ENCODE measurements at places on chromosomes 11 and 22.

DNA sequence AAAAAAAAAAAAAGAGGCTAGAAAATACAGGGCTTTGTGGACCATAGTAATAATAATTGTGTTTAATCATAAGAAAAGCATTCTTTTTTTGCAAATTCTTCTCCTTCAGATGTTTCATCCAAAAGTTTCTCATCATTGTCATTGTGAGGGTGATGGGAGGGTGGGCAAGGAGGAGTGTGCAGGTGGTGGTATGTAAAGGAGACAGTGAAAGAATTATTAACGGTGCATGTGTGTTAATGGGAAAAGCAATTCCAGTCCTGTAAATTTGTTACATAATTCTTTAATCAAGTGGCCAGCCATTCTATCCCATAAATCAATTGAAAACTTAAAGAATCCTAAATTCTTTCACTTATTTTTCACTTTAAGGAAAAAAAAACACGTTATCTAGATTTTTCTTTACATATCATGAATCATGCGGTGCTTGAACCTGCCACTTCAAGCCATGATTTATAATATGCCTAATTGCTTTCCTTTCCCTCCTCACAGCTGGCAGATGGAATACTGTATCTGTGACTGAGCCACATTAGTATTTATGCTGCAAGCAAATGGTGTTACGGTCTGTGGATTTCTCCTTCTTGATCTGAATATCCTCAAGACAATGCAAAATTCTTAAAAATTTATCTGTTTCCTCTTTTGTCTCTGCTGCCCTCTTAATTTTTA is 318.5 kb downstream of the JRKL start:
- DNase-seq = no peak

- peak; percentile 19 for DNase-seq
Measured at GRCh38 chr11:135027461-135027860, 615.4 kb upstream of the B3GAT1 start.

GRCh38 chr11:43697679-43698078 is 17.1 kb downstream of the HSD17B12 start:
- no peak for DNase-seq

DNA sequence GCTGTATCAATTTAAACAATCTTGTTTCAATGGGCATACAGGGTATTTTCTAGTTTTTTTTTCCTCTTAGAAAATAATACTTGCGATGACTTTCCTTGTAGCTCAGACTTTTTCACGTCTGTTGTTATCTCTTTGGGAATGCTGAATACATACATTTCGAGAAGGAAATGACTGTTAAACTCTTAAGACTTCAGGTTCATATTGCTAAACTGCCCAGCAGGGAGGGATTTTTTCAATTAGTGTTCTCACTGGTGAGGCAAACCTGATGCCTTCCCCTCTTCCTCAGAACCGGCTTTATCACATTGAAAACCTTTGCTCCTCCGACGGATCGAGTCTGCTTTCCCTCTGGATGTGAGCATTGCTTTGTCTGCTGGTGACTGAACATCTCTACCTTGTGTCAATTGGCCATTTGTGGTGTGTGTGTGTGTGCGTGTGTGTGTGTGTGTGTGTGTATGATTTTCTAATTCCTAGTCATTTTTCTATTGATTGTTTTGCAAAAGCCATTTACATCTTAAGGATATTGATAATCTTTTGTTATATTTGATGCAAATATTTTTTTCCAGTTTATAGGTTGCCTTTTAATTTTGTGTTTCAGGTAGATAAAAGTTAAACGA is 6.6 kb downstream of the NEAT1 start:
- DNase-seq = no peak

- no peak for DNase-seq
Measured at GRCh38 chr11:73968356-73968966, 14.2 kb downstream of the UCP2 start.

GRCh38 chr11:134837887-134838232 is 425.8 kb upstream of the B3GAT1 start:
- DNase-seq = no peak

- peak; percentile 42 for DNase-seq
Measured at GRCh38 chr11:96279018-96279895, 63.7 kb downstream of the MAML2 start.

DNA sequence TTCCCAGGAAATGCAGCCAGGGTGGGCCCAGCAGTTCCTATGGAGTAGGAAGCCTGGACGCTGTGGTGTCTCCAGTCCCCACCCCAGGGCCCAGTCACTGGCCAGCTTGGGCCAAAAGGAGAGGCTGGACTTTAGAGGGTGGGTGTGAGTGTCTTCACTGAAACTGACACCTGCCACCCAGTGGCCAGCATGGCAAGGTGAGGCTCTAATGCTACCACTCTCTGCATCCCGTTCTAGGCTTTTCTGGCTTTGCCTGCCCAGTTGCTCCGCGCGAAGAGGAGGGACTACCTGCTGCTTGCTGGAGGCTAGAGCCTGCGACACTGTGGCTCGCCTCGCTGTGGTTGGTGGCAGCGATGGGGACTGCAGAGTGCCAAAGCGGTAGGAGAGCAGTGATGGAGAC is 35.4 kb downstream of the C22orf42 start:
- DNase-seq = no peak

DNA sequence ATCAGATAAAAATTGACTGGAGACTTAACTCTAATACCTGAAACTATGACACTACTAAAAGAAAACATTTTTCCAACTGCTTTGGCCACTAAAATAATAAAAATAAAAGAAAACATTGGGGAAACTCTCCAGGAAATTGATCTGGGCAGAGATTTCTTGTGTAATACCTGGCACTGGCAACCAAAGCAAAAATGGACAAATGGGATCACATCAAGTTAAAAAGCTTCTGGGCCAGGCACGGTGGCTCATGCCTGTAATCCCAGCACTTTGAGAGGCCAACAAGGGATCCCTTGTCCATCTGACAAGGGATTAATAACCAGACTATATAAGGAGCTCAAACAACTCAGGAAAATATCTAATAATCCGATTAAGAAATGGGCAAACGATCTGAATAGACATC is 64.6 kb upstream of the RAB1B start:
- DNase-seq = no peak

GRCh38 chr22:31176923-31177322 is 16.9 kb downstream of the RNF185 start:
- no peak for DNase-seq

DNA sequence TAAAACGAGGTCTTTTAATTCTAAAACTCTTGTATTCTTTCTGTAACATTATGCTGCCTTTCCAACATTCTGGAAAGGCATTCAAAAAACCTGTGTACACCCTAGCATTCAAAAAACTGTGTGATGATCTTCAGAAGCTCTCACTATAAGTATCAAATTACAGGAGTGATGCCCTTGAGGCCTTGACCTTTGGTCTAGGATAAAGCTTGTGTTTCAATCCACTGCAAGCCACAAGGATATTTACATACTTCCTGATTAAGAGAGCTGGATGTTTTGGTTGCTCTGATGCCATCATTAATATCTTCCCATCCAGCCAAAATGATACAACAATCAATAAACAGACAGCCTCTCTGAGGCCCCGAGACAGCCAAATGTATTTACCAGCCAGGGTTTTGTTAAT is 11.9 kb downstream of the CLPB start:
- no peak for DNase-seq

DNA sequence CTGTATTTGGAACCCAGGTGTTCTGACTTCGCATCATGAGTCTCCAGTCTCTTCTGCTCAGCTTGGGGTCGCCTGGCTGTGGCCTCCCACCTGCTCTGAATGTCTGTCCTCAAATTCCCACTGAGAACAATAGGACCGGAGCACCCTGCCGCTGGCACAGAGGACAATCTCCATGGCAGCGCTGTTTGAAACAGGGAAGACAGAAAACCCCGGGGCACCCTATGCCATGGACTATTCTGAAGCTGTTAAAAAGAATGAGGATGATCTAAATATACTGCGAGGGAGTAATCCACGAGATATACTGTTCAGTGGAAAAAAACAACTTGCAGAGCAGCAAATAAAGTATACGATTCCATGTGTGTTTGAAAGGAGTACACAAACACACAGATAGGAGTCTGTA is 415.6 kb upstream of the NARS2 start:
- DNase-seq = no peak

DNA sequence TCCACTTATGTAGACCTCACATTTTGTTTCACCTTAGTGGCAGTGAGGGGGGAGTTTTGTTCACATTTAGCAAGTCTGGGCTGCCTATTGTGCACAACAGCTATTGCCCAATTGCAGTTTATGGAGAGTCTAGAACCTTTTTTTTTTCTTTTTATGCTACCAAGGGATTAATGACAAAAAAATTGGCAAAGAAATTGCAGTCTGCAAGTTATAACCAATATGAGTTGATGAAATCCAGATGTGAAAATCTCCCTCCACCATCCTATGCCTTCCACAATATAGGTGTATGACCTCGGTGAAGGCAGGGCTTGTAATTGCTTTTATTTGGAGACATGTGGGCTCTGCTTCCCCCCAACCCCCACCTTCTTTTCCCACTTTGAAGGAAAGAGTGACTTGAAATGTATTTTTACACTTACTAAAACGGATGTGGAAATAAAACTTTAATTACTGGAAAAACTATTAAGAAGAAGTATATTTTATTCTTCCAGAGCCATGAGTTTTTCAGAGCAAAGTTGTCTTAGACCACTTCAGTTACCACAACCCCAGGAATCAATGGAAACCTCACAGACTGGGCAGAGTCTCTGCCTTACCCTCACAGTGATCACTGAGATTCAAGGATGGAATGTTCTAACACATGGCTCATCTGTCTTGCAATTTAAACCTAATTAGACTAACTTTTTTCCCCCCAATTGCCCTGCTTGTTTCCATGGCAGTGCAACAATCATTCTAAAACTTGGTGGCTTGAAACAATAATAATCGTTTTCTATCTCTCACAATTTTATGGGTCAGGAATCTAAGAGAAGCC is 120.8 kb upstream of the SLC5A12 start:
- DNase-seq = no peak

DNA sequence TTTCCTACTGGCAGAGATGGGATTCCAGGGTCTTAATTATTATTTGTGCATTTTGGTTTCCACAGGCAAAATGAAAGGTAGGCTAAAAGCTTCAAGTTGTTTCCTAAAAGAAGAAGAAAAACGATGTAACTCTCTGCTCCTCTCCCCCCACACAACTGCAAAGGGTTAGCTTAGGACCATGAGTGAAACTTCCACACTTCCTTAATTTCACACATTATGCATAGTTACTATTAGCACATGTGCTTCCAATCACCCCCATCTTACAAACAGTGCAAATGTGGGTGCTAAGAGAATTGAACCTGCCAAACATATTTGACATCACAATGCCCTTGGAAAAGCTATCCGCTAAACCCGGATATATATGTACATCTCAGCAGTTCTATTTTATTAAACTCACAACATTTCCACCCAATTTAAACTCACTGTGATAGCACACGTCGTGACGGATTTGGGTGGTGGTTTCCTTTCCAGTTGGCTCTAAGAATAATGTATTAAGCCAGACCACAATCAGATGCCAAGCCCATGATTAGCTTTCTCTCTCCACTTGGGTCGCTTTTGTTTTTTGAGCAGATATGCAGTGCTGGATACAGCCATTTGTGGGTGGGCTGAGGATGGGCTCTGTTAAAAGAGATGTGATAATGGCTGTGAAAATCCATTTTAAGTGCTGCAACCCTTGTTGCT is 245.0 kb upstream of the POU2AF2 start:
- DNase-seq = no peak

GRCh38 chr11:43830928-43831440 is 49.6 kb upstream of the ALKBH3 start:
- peak; percentile 2 for DNase-seq

- DNase-seq = peak; percentile 55
Measured at GRCh38 chr11:35334385-35335090, 84.8 kb downstream of the SLC1A2 start.

DNA sequence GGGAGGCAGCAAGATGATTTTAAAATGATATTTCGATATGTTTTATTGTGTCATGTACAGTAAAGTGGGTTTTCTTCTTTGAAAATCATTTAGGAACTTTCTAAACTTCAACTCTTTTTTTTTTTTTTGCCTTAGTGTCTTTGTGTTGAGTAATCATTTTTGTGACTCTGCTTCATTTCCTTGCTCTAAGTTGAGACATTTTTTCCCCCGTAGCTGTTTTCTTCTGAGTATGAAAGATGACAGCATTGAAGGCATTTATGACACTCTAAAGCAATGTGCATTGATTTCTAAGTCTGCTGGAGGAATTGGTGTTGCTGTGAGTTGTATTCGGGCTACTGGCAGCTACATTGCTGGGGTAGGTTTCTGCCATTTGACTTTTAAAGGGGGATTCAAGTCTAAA is 23.5 kb downstream of the RRM1 start:
- DNase-seq = no peak

DNA sequence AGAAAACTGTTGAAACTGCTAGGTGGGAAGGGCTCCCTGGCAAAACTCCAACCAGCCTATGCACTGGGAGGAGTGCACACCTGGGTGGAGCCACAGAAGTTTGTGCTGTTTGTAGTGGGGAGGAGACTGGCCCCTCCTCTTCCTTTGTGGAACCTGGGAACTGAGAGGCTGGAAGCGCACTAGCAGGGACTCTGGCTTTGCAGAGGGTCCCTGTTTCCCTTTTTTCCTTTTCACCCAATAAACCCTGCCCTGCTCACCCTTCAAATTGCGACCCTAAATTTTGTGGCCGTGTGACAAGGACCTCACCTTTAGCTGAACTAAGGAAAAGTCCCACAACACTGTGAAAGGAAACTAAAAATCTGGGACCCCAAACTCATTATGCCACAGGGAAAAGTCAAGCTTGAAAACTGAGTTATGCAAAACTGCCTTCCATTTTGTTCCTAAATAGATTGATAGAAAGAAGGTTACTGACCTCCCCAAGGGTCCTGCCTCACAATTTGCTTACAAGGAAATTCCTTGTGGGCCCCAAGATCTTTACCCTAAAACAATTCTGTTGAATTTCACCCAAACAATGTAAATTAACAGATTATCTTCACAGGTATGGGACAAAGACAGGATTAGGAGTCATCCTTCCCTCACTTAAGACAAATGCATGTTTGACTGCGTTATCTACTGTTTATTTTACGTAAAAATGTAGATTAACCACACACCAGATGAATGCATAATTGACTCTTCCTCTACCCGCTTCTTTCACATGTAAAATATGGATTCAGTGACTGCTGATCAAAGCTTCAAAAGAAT is 81.0 kb downstream of the SLC36A4 start:
- no peak for DNase-seq

GRCh38 chr11:96486890-96487611 is 97.2 kb downstream of the JRKL start:
- DNase-seq = no peak

DNA sequence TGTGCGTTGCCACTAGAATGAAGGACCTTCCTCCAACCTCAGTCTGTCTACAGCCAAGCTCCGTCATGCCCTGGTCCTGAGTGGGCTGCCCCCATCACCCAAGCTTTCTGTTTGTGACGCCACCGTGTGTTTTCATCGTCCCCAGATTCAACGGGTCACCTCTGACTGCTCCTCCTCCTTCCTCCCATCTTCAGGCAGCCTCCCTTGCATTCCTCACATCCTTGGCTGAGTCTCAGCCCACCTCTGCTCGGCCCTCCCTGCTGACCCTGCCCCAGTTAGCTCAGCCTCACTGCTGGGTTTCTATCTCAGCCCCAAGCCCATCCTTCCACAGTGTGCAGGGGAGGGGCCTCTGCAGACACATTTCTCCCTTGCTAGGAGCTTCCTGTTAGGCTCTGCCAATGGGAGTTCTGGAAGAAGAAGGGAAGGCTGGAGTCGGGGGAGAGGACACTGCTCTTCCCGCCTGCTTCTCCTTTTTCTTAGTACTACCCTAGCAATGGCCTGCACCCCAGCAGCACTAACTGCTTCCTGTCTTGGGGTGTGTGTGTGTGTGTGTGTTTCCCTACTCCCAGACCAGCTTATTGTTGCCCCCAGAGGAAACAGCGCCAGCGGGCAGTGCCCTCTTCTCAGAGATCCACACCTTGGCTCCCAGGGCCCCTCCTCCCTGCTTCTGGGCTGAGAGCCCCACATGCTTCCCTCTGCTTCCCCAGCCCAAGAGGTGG is 5.2 kb downstream of the IFT27 start:
- no peak for DNase-seq
